Mesothelial cell of epicardium (in vitro differentiated cells): ENCODE measurements at places on chromosomes 2 and 18.

DNA sequence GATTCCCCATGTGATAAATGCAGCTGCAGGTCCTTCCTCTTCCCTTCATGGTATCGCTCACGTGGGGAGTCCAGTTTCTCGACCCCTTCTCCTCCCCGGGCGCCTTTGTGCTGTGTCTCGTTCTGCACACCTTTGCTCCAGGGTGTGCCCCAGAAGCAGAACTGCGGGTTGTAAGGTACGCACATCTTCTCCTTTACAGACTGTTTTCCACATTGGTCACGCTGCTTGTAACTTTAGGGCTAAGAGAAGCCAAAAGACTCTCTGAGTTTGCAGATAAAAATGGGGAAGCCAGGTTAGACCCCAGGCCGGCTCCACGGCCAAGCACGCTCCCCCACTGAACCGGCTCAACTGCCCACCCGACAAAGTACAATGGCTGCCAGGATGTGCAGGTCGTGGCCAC is 45.9 kb upstream of the TFCP2L1 start:
- DNase-seq: no peak

GRCh38 chr18:80238651-80239260 is 8.6 kb downstream of the PARD6G start:
- no peak for DNase-seq

GRCh38 chr2:216163518-216163917 is 54.4 kb downstream of the XRCC5 start:
- DNase-seq: no peak

GRCh38 chr2:39394516-39394961 is 42.5 kb downstream of the MAP4K3 start:
- DNase-seq: no peak

GRCh38 chr2:64400733-64401528 is 53.0 kb upstream of the LGALSL start:
- DNase-seq: no peak

DNA sequence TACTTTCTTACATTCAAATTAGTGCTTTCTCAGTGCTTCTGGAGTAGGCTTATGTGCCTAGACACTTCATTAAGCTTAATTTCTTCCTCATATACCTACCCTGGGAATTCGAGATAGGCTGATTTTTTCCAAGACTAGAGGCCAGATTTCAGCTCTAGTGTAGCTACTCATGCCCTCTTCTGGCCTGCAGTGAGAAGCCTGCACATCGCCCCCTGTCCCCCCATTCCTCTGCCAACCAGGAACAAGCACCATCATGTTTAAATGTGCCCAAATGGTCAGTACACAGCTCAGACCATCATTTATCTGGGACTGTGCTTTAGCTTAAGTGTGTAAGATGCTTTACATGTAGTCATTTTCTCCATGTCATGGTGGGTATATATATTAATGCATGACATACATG is 1218.8 kb upstream of the LRRTM1 start:
- DNase-seq: no peak

- DNase-seq: no peak
These were observed 46.9 kb upstream of the UBXN4 start for GRCh38 chr2:135694711-135695110.

GRCh38 chr2:239716536-239717318 is 308.4 kb downstream of the NDUFA10 start:
- no peak for DNase-seq

GRCh38 chr18:79413901-79414300 is 18.2 kb downstream of the NFATC1 start:
- DNase-seq: no peak

DNA sequence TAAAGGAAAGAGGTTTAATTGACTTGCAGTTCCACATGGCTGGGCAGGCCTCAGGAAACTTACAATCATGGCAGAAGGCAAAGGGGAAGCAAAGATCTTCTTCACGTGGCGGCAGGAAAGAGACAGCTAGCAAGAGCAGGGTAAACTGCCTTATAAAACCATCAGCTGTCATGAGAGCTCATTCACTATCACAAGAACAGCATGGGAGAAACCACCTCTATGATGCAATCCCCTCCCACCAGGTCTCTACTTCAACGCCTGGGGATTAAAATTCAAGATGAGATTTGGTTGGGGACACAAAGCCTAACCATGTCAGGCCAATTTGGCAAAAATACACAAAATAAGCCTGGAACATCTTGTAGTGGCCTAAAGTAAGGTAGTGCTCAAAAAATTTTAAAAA is 152.6 kb downstream of the COL6A3 start:
- DNase-seq: no peak

DNA sequence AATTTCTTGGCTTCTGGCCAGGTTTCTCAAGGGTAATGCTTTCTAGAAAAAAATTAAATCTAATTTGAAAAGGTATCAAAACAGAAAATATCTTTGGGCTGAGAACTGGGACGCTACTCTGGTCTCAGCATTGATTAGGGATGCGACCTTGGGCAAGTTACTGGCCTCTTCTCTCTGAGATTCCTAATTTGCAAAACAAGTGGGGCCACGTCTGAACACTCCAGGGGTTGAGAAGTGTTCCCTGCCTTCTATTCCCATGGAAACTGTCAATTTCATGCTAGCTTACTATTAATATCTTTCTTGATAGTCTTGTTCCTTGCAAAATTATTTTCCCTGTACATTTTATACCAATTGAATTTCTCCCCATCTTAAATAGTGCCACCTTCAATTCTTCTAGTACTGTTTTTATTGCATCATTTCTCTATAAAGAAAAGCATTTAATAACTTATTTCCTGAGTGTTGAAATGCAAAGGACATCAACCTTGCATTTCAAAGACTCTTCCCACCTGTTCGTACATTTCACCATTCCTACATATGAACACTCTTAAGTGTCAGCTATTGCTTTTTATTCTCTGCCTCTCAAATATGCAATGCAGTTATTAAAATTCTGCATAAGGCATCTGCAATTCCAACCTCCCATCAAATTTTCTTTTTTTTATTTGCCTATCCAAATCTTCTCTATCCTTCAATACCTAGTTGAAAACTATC is 118.3 kb upstream of the DSEL start:
- no peak for DNase-seq

DNA sequence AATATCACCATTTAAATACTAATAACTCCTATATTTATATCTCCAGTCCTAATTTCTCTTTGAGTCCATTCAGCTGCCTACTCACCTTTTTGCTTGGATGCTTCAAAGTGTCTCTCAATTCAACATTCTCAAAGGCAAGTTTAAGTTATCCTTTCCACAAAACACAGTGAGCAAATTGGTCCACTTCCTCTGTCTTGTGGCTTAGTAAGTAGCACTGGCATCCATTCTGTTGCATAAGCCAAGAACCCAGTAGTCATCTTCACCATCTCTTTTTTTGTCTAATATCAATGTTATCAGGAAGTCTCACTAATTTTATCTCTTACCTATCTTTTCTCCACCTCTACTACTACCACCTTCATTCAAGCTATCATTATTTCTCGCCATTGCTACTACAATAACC is 27.4 kb upstream of the IL1RL1 start:
- DNase-seq: no peak

GRCh38 chr2:228135300-228135699 is 46.2 kb downstream of the SPHKAP start:
- no peak for DNase-seq

- DNase-seq: no peak
These were observed 4.1 kb upstream of the ITPRIPL1 start for GRCh38 chr2:96320728-96321622.

- no peak for DNase-seq
These were observed 31.4 kb downstream of the CCDC93 start for GRCh38 chr2:117982376-117983033.

DNA sequence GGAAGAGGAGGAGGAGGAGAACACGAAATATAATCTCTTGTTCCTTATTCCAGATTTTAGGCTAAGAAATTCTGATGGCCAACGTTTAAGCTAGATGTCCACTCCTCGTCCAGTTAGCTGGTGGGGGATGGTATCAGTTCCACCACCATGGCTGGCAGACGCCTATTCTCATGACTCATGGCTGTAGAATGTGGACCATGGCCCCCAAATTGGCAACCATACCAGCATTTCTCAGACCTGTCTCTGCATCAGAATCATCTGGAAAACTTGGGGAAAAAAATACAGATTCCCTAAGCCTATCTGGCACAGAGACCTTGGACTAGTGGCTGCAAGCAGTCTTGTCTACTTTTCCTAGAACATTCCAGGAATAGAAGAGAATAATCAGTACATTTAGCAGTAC is 267.7 kb upstream of the SIX2 start:
- DNase-seq: no peak

DNA sequence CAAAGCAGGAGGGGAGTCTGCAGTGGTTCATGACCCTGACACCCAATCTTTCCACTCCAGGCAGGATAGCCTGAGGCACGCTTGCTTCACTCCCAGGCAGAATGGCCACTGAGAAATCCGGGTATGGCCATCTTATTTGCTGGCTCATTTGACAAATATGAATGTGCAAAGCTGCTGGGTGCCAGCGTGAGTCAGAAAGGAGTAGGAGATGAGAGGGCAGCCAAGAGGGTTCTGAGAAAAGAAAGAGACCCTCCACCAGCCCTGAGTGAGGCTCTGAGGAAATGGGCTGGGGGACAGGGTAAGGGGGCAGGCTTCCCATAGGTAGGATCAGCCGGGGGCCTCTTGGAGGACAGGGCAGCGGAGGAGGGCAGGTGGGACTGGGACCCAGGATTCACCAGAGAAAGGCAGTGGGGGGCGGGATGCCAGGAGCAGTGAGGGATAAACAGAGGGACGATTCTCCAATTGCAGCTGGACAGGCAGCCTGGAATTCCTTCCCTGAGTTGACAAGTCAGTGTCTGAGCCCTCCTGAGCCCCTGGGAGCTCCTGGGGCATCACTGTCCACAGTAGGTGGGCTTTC is 15.2 kb downstream of the RAMP1 start:
- DNase-seq: no peak

DNA sequence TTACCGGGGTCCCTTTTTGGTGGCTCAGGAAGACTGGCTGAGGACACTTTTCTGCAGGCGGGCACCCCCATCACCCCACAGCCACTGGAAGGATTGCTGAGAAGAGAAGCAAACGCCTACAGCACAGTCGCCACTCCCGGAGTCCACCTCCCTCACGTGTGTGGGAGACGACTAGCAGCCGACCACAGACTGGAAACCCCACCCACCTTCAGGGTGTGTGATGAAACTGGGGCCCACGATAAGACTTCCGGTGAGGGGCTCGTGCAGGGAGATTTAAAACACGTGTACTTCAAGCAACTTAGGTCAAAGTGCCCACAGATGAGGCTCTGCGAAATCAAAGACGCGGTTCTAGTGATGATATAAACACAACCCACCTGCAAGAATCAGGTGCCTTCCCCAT is 26.3 kb downstream of the MBP start:
- DNase-seq: no peak

DNA sequence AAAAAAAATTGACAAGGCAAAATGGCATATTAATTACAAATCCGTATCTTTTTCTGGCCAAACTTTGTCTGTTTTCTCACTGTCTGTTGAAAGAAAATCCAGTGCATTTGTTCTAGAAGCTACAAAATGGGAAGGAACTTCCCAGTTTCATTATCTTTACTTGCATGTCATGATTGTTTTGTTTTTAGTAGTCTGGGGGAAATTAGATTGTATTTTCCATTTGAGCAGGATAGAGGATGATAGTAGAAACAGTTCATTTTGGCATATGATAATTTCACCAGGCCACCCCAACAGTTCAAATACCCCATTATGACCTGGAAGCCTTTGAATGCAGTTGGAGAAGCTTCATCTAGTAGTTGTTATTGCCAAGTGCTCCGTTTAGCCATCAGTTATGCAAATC is 77.5 kb upstream of the RANBP2 start:
- DNase-seq: no peak

DNA sequence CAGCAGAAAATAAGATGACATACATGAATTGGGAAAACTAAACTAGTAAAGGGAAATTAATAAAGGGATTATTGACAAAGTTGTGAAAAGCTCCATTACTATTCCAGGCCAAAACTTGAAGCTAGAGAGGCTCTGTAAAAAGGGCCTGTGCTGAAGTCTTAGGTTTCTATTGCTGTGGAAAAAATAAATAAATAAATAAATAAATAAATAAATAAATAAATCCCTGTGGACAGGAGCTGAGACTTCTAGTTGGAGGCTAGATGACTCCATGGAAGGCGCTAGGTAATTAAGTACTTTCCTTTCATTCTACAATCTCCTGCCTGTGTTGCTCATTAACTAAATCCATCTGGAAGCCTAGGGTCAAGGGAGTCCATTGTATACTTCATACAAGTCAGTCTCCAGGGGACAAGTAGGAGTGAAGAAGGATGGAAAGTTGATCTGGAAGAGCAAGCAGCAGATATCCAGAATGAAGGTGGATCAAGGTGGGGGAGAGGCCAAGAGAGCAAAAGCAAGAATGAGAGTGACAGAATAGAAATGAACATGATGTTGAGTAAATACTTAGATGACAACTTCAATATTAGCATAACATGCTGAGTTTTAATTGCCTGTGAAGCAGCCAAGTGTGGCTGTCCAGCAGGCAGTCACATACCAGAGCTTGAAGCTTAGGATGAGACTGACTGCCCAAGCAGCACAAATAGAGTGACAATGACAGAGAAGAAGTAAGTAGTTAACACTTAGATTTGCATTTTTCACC is 26.2 kb upstream of the CCNT2 start:
- DNase-seq: no peak

GRCh38 chr2:132692816-132693215 is 22.8 kb upstream of the LYPD1 start:
- no peak for DNase-seq

GRCh38 chr2:219104107-219105035 is 43.6 kb upstream of the IHH start:
- DNase-seq: no peak

GRCh38 chr2:46335391-46336282 is 38.4 kb downstream of the EPAS1 start:
- no peak for DNase-seq

DNA sequence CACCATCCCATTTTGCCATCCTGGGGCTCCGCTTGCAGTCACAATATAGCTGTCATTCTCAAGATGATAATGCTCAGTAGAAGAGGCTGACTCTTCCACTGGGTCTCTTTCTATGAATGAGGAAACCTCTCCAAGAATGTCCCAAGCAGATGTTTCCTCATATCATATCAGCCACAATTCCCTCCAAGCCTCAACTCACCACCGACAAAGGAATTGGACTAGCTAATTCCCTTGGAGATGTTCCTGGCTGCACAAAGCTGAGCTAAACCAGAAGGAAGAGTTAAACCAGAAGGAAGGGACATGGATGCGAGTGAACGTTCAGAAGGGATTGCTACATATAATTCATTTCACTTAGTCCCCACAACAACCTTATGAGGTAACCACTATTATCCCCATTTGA is 65.0 kb upstream of the NPAS2 start:
- DNase-seq: no peak
